Aorta (tissue), 5 donors: ENCODE measurements at places on chromosomes 11 and 22. TPM values are rescaled to one million over a fixed set of nuclear protein-coding genes. Genes with fewer than 3 reads are reported as not detected.

MEI1 gene
- 0.49 TPM for polyA plus RNA-seq

CRYAB gene
- 483 TPM for polyA plus RNA-seq

CSKMT gene
- 16.3 TPM for polyA plus RNA-seq

RIMBP3B gene
- not detected for polyA plus RNA-seq

OR6A2 gene
- not detected for polyA plus RNA-seq

MAP6 gene
- polyA plus RNA-seq: 16.7 TPM

KCNK4 gene
- polyA plus RNA-seq: not detected

OR10A4 gene
- not detected for polyA plus RNA-seq

CASP5 gene
- polyA plus RNA-seq: not detected

MYEOV gene
- not detected for polyA plus RNA-seq

ZNRF3 gene
- polyA plus RNA-seq: 2.9 TPM

DEUP1 gene
- polyA plus RNA-seq: not detected

MS4A4E gene
- polyA plus RNA-seq: 1.0 TPM

MMP1 gene
- polyA plus RNA-seq: not detected

SULT4A1 gene
- polyA plus RNA-seq: not detected

APOA4 gene
- polyA plus RNA-seq: 457 TPM

INS gene
- 17.2 TPM for polyA plus RNA-seq

ANGPTL5 gene
- polyA plus RNA-seq: not detected

FADS3 gene
- polyA plus RNA-seq: 402 TPM

TBX1 gene
- polyA plus RNA-seq: 7.8 TPM

OR52H1 gene
- not detected for polyA plus RNA-seq

C11orf91 gene
- polyA plus RNA-seq: not detected

WNT11 gene
- polyA plus RNA-seq: 0.25 TPM
